Mucosa of gallbladder (tissue), 1 donor: ENCODE measurements at places on chromosomes 4 and X. TPM values are rescaled to one million over a fixed set of nuclear protein-coding genes. Genes with fewer than 3 reads are reported as not detected.

DNA sequence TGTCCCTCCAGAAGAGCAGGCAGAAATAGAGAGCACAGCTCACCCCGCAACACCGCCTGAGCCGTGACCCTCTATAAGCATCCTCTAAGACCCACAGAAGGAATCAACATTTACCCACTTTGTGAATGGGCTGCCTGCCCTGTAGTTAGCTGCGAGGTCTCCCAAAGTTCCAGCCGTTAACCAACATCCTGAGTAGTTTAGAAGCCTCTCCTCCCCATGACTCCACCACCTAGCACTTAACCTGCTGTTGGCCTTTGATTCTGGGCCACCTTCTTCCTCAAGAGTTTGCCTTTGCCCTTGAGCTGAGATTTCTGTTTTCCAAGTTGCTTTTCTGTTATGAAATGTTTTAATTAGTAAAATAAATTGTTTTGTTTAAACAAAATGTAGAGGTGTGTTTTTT is 75.8 kb downstream of the NUDT10 start:
- DNase-seq, result no peak

MAGEC1 gene
- not detected for total RNA-seq

PASD1 gene
- not detected for total RNA-seq

GRCh38 chrX:19876962-19877361 is 10.4 kb downstream of the SH3KBP1 start:
- no peak for DNase-seq

DNA sequence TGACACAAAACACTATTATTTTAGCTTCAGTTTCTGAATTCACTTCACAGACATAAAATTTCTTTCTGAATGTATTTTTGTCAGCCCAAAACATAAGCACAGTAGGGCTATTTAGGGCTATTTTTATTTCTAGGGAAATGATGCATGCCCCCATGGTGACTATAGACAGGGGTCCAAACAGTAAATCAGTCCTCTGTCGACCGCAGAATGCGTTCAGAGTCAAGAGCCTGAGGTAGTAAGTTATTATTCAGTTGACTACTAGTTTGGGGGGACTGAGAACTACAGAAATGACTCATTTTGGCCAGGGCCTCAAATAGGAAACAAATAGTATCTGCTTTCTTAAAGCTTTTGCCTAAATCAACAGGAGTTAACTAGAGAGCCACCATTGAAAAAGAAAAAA is 414.4 kb downstream of the AFF2 start:
- DNase-seq, result no peak

TCEAL1 gene
- total RNA-seq, result 37.5 TPM

GRCh38 chr4:168200685-168201084 is 108.3 kb downstream of the ANXA10 start:
- DNase-seq, result no peak

ADH1A gene
- 5.4 TPM for total RNA-seq

GPR50 gene
- 0.12 TPM for total RNA-seq

DNA sequence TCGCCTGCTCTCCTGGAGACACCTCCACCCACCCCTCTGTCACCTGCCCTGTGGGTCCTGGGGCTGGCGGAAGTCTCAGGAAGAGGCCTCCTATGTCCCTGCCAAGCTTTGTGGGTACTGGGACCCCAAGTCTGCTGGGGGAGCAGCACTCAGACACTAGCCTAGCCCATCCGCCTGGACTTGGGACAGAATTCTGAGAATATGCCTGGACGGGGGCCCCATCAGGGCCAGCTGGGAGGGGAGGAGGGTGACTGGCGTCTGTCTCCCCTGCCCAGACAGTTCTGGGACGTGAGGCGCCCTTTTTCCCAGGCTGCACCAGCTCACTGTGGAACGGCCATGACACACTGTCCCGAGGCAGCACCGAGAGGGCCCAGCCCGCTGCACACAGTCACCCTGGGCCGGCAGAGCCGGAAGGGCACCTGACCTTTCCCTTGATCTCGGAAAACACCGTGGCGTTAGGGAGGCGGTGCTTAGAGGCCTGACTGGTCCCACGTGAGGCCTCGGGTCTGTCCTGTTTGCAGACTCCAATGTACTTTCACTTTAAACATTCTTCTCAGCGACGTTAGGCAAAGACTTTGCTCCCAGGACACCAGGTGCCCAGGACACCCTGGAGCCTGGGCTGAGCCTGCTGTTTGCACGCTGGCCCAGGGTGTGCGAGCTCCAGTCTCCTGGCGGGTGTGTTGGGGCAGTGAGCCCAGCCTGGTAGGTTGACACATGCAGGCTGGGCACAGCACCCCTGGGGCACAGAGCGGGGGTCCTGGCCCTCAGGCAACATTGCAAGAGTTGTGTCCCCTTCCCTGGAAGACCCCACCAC is 700 bp downstream of the SLC26A1 start:
- DNase-seq, result peak; percentile 88

DNA sequence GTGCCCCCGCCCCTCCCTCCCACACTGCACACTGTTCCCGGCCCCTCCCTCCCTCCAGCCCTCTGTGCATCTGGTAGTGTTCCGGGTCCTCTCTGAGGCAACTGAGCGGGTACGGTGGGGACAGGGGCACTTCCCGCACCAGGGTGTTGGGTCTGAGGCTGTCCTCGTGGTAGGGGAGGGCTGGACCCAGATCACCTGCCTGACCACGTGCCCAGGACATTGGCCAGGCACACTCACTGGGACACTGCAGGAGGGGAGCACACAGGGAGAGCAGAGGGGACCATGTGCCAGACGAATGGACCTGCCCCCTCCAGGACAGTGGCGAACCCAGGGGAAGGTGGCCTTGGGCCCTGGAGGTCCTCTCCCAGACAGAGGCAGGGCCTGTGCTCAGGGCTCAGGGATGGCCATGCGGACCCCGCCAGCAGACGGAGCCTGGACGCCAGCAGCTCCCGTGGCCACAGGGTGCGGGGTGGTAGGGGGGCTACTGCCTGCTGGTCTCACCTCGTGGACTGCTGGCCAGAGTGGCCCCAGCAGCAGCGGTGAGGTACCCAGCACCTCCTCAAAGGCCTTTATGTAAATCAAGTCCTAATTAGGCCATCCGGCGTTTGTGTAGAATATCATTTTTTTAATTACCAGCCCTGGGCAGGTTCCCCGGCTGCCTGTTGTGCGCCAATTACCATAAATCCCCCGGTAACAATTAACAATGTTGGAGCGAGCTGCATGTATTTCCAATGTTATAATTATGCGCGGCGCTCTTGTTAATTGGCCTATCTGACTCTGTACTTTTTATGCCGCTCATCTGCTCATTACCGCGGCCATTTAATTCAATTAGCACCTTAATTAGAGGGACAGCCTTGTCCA is 106.9 kb downstream of the FAM53A start:
- DNase-seq, result no peak
